Cortex of kidney (tissue), 1 donor: ENCODE measurements at places on chromosomes 7 and 10.

- no peak for DNase-seq
Measured at GRCh38 chr10:113987805-113988204, 55.9 kb upstream of the ADRB1 start.

- no peak for DNase-seq
Measured at GRCh38 chr10:47383261-47384147, 589 bp downstream of the ZNF488 start.

DNA sequence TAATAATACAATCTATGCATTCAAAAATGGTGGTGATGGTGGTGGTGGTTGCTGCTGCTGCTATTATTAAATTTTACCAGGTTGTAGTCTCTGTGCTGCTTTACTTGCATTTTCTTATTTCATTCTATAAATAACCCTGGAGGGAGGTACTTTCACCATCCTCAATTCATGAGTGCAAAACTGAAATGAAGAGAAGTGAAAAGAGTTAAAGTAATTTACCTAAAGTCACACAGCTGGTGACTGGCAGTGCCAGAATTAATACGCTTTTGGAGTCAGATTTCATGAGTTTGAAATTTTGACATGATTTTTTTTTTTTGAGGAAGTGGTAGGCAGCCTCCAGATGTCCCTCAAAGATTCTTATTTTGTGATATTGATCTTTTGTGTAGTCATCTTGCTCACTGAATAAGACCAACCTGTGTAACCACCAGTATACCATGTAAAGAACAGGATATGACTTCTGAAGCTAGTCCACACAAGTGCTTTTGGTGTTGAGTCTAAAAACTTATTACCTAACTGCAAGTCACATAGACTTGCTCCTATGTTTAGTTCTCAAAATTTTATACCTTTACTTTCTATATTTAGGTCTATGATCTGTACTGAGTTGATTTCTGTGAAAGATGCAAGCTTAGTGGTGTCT lies 218.8 kb downstream of the ZWINT start:
- DNase-seq: no peak

DNA sequence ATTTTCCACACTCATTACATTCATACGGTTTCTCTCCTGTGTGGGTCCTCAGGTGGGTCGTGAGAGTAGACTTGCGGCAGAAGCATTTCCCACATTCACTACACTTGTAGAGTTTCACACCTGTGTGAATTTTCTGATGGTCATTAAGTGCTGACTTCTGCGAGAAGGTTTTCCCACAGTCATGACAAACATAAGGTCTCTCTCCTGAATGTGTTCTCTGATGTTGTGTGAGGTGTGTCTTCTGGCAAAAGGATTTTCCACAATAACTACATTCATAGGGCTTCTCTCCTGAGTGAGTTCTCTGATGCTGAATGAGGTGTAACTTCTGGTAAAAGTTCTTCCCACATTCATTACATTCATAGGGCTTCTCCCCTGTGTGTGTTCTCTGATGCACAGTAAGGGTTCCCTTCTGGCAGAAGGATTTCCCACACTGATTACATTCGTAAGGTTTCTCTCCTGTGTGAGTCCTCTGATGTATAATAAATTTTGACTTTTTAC lies 15.1 kb downstream of the ZNF12 start:
- no peak for DNase-seq

GRCh38 chr7:80087051-80087770 lies 47.4 kb upstream of the GNAI1 start:
- no peak for DNase-seq

GRCh38 chr10:82438277-82438676 lies 563.3 kb downstream of the NRG3 start:
- no peak for DNase-seq

GRCh38 chr7:48154792-48155413 lies 16.4 kb upstream of the ABCA13 start:
- no peak for DNase-seq

DNA sequence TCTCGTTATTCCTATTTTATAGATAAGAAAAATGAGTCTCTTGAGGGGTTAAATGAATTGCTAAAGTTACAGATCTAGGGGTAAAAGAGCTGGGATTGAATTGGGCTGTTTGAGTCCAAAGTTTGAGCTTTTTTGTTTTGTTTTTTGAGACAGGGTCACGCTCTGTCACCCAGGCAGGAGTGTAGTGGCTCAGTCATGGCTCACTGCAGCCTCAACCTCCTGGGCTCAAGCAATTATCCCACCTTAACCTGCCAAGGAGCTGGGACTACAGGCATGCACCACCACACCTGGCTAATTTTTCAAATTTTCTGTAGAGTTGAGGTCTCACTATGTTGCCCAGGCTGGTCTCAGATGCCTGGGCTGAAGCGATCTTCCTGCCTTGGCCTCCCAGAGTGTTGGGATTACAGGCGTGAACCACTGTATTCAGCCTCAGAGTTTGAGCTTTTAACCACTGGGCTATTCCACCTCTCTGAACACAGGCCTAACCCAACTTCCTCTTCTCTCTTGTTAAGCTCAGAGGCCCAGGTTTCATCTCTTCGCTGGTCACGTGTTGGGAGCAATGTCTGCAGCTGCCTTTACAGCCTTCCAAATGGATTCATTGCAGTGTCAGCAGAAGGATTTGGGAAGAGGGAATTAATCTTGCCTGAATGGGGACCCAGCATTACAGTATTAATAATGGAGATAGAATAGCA lies 8.0 kb downstream of the SUFU start:
- DNase-seq: no peak

DNA sequence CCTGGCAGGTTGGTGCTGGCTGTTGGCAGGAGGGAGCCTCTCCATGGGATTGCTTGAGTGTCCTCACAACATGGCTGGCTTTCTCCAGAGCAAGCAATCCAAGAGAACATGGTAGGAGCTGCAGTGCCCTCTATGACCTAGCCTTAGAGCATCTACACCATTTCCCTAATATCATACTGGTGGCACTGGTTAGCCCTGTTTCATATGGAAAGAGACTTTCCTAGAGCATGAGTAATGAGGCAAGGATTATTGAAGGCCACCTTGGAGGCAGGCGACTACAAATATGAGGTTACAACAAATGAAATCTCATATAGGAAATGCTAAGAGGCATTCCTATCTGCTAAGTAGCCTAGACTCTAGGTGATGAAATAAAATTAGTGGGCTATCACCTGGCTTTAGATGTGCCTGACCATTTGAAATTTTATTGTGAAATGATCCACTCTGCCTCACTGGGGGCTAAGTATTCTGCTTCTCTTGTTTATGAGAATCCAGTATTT lies 153.6 kb downstream of the RGS10 start:
- no peak for DNase-seq

GRCh38 chr10:45442251-45442650 lies 68.2 kb downstream of the ALOX5 start:
- DNase-seq: no peak

GRCh38 chr10:98528805-98529183 lies 82.1 kb upstream of the HPS1 start:
- DNase-seq: no peak

GRCh38 chr10:66811211-66811610 lies 114.6 kb upstream of the LRRTM3 start:
- no peak for DNase-seq

GRCh38 chr10:14772399-14772798 lies 2.3 kb downstream of the FAM107B start:
- DNase-seq: no peak

GRCh38 chr10:13922586-13922985 lies 335.8 kb downstream of the PRPF18 start:
- DNase-seq: no peak

- DNase-seq: no peak
Measured at GRCh38 chr7:1321411-1322239, 89.0 kb downstream of the UNCX start.

DNA sequence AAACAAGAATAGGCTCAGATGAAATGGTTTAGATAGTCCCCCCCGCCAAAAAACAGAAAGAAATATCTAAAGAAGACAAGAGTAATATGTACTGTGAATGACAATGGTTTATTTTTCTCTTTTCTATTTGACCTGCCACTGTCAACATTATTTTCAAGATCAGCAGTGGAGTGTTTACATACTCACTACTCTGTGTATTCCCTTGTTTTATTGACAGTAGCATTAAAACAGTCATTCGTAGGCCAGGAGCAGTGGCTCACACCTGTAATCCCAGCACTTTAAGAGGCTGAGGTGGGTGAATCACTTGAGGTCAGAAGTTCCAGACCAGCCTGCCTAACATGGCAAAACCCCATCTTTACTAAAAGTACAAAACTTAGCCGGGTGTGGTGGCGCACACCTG lies 245.3 kb upstream of the SLC26A5 start:
- DNase-seq: no peak

- DNase-seq: no peak
Measured at GRCh38 chr10:120017733-120018417, 125.3 kb downstream of the SEC23IP start.

GRCh38 chr10:91690996-91691676 lies 58.3 kb upstream of the PPP1R3C start:
- no peak for DNase-seq

- DNase-seq: no peak
Measured at GRCh38 chr7:129144095-129144833, at the start of gene TSPAN33. TSS of gene TSPAN33 (plus strand) at chr7:129144707. CDS start at chr7:129144981, 274 bp downstream.

DNA sequence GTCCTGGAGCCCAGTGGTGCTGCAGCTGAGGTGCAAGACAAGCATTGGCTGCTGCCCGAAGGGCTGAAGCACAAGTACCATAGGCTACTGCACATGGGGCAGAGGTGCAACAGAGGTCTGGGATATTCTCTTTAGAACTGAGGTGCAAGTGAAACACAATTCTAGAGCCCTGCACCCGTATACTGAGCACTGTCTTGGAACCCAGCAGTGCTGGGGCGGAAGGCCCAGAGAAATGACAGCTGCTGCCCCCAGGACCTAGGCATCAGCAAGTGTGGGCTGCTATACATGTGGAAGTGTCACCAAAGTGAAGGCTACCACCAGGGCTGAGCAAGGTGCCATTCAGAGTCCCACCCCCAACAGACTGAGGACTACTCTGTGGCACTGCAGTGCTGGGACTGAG lies 393.6 kb upstream of the STEAP1 start:
- no peak for DNase-seq

GRCh38 chr7:2224934-2225333 lies 7.8 kb downstream of the MAD1L1 start:
- no peak for DNase-seq

DNA sequence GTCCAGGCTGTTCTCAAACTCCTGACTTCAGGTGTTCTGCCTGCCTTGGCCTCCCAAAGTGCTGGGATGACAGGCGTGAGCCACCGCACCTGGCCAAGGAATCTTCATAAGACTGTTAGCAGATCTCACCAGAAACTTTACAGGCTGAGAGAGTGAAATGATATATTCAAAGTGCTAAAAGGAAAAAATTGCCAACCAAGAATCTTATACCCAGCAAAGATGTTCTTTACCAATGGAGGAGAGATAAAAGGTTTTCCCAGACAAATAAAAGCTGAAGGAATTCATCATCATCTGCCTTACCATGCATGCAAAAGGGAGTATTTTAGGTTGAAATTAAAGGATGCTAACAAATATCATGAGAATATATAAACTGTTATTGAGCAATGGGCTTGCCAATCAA lies 23.6 kb downstream of the GIMAP7 start:
- no peak for DNase-seq

DNA sequence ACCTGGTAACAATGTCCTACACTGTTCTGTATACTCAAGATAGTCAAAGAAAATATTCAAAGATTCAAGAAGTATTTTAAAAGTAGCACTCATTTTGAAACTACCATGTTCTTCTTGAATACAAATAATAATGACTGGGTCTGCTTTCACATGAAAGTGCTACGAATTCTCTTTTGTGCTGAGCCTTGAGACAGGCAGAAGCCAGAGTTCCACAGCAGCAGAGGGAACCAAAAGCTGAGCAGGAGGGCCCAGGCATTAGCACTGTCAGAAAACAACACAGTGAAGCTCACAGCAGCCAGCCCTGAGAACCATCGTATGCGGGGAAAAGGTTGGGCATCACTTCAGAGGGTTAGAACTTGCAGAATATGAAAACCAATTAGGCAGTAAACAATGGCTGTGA lies 38.9 kb downstream of the ANKMY2 start:
- DNase-seq: no peak

DNA sequence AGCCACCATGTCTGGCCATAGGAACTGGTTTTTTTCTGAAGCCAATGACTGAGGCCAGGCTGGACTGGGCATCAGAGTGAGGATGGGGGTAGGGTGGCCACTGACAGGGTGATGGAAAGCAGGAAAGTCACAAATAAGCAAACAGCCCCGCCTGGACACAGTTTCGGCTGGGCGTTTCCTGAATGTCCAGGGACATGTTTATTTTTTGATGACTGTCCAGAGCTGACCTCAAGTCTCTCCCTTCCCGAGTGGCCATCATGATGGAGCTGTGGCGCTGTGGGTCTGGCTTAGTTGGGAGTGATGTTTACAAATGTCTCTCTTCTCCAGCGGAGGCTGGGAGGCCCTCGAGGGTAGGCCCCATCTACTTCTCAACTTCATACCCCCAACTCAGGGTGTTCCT lies 37.1 kb upstream of the COMTD1 start:
- DNase-seq: no peak

- no peak for DNase-seq
Measured at GRCh38 chr7:2483494-2483893, 7.3 kb upstream of the GRIFIN start.

GRCh38 chr10:118835682-118836326 lies 81.0 kb upstream of the CACUL1 start:
- DNase-seq: no peak

- DNase-seq: no peak
Measured at GRCh38 chr7:26307226-26307625, 15.6 kb downstream of the SNX10 start.

DNA sequence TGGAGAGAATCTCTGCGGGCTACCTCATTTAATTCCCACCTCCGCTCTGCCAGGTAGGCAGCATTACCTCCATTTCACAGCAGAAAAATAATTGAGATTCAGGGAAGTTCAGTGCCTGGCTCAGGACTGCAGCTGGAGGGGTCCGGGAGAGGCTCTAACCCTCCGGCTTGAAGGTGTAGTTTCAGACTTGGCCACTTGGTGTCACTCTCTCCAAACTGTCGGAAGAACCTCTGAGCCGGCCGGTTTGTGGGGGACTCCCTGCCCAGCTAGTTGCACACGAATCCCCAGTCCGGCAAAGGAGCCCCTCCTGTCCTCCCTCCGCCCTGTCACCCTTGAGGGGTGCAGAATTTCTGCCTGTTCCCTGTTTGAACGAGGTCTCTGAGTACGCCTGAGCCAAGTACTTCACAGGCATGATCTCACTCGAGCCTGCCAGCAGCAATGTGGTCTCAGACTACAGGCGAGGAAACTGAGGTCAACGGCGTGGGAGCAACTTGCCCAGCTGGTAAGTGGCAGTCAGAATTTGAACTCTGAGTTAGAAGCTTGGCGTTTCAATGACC lies 144.7 kb upstream of the ZNF716 start:
- no peak for DNase-seq

GRCh38 chr10:29869593-29869992 lies 189.8 kb downstream of the JCAD start:
- no peak for DNase-seq

DNA sequence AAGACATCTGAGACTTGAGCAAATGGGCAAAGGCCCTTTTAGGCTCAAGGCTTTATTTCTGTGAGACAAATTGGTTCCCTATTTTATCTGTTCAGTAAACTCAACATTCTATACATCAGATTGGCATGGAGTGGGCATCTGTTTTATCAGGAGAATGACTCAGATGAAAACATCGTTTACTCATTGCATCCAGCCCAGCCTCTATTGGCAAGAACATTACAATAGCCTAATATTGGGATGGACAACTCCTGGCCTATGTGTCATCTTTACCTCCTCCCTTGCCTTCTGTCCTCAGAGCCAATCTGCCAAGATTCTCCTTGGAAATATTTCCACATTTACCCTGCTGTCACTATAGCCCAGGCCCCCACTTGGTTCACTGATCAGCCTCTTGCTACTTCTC lies 5.5 kb upstream of the BLNK start:
- no peak for DNase-seq
